ENCODE measurements at places on chromosomes 3 and 15.

DNA sequence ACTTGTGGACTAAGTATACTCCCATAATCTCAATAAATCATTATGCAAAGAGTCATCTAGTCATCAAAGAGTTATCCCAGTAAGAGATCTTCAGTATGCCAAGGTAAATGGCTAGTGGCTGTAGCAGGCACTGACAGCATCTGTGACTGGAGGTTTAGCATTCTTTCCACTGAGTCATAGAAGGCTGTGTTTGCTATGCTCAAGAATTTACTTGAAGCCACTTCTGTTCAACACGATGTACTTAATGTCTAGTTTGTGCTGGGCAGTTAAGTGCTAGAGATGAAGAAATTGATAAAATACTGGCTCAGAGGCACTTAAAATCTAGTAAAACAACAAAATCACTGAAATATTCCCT lies 13.0 kb downstream of the ZBED2 start:
- DNase-seq, result no peak

GRCh38 chr15:59303633-59304032 lies 69.0 kb downstream of the MYO1E start:
- no peak for DNase-seq

DNA sequence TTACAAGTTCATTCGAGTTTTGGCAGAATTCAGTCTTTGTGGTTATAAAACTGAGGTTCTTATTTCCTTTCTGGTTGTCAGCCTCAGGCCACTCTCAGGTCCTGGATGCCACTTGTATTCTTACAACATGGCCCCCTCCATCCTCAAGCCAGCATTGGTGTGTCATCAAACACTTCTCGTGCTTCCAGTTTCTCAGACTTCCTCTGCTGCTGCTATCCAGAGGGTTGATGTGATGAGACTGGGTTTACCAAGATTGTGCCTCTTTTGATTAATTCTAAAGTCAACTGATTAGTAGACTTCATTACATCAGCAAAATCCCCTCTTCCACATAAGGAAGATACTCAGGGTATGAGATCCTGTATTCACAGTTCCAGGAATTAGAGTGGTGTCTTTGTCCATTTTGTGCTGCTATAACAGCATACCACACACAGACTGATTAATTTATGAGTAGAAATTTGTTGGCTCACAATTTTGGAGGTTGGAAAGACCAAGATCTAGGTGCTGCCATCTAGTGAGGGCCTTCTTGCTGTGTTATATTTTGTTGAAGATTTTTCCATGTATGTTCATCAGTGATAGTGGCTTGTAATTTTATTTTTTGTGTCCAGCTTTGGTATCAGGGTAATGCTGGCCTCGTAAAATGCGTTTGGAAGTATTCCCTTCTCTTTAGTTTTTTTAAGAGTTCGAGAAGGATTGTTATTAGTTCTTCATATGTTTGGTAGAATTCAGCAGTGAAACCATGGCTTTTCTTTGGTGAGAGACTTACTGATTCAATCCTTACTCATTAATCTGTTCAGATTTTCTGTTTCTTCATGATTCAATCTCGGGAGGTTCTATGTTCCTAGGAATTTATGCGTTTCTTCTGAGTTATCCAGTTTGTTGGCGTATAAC lies 11.1 kb downstream of the LRCH3 start:
- DNase-seq, result no peak

GRCh38 chr3:62558549-62559112 lies 185.3 kb upstream of the FEZF2 start:
- no peak for DNase-seq

DNA sequence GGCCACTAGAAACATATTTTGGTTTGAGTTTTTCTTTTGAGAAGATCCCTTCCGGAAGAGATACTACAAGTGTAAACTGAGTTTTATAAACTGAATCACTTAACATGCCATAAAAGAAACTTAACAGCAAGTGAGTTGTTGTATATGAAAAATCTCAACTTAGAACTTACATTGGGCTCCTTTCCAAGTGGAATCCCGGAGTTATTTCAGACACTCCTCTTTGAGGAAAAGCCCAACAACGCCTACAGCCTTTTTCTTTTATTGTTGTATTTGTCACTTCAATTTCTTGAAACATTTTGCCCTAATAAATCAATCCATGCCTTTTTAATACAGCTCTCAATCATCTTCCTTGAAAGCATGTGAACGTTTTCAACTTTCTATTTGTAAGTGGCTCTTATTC lies 137.3 kb downstream of the FEZF2 start:
- no peak for DNase-seq

- DNase-seq, result no peak
Measured at GRCh38 chr3:110710603-110711002, 361.0 kb upstream of the NECTIN3 start.

- DNase-seq, result no peak
Measured at GRCh38 chr3:124401843-124402242, 328.4 kb upstream of the UMPS start.

DNA sequence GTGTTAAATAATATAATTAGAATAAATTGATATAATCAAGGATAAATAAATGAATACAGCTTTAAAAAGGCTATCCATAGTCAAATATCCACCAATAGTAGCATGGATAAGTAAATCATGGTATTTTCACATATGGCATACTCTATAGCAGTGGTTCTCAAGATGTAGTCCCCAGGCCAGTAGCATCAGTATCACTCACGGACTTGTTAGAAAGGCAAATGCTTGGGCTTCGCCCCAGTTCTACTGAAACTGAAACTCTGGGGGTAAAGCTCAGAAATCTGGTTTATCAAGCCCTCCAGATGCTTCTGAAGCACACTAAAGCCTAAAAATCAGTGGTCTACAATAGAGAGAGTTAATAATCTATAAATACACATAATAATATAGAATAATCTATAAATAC lies 261.6 kb upstream of the TTC14 start:
- DNase-seq, result no peak

- DNase-seq, result no peak
Measured at GRCh38 chr3:115676336-115676735, 53.0 kb downstream of the GAP43 start.

DNA sequence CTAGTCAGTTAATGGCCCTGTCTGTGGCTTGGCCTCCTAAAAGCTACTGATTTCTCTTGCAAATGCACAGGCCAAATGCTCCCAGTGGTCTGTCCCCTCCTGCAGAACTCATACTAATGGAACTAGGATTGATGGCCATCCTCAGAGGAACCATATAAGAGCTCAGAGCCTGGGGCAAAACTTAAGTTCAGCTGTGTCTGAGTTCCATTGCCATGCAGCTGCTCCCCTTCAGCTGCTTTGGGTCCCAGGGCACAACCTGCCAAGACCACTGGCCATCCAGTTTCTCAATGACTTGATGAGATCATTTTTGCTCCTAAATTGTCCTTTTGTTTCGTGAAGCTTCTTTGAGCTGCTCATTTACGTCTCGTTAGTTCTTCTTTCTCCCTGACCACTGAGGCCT lies 529.5 kb upstream of the TBL1XR1 start:
- DNase-seq, result no peak

- no peak for DNase-seq
Measured at GRCh38 chr3:143081844-143082778, 37.5 kb upstream of the CHST2 start.

DNA sequence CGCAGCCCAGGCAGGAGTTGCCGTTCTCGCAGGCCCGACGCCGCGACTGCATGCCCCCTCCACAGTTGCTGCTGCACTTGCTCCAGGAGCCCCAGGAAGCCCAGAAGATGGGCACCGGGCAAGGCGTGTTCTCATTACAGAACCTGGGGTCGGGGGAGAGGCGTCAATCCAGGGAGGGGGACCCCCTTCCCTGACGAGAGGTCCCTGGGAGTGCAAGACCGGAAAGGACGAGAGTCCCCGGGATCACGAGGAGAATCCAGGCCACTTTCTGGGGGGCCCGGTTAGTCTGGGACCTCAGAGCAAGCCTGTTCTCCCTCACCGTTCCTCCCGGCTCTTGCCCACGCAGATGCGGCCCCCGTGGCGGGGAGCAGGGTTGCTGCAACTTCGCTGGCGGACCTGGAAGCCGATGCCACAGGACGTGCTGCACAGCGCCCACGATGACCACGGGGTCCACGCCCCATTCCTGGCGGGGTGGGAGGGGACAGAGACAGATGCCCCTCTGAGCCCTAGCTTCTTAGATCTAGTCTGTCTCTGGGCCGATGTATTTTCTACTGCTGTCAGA lies 113.9 kb downstream of the SEMA5B start:
- DNase-seq, result no peak

- DNase-seq, result no peak
Measured at GRCh38 chr3:131107637-131108433, 81.2 kb downstream of the NEK11 start.

DNA sequence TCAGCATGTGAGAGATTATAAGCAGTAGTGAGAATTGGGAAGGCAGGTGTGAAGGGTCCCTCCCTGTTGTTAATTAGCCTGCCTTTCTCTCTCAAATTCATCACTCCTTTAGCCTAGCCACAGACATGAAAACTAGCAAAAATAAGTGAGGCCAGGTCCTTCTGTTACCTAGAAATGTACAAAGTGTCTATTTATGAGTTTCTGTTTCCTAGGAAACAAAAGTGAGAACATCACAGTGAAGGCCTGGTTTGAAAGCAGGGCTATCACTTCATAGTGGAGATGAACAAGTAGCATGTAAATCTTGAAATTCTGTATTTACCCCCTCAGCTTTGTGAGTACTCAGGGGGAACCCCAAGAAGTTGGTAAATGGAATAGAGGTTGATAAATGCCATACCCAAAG lies 78.2 kb upstream of the UMPS start:
- no peak for DNase-seq

DNA sequence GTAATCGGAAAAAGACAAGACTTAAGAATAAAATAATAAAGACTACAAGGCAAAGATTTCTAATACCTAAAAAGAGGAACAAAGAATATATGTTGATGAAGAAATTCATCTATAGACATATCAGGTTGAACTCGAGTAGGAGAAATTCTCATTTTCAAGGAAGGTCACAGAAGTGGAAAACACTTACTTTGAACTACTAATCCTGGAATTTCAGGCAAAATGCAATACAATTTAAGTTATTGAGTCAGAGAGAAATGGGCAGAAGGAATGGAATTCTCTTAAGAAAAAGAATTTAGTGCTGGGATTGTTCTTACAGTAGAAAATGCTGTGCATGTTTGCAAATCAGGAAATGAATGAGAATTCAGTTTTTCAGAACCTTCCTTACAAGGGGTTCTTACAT lies 135.9 kb upstream of the TGFBR2 start:
- DNase-seq, result no peak

DNA sequence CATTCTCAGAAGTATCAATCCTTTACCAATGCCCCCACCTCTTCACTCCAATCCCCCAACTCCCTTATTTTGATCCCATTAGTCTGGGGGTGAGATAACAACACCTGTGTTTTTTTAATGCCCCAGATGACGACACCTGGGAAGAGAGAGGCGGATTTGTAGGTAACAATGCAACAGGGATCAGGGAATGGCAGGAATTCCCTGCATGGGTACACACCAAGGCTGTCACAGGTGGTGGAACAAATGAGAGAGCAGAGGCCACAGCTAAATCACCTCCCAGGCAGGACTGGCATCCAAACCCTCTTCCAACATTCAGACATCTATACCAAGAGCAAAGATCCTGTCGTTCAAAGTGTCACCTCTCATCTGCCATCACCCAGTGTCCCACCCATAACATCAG lies 319.2 kb upstream of the TRIM42 start:
- no peak for DNase-seq

DNA sequence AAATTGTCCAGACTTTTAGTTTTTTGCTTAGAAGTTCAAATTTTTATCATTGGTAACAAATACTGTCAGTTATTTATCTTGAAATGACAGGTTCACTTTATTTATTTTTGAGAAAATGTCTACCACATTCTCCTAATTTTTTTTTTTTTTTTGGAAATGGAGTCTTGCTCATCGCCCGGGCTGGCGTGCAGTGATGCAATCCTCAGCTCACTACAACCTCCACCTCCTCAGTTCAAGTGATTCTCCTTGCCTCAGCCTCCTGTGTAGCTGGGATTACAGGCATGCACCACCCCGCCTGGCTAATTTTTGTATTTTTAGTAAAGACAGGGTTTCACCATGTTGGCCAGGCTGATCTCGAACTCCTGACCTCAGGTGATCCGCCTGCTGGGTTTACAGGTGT lies 16.1 kb upstream of the EBLN2 start:
- DNase-seq, result no peak

- no peak for DNase-seq
Measured at GRCh38 chr3:146839727-146840375, 234.7 kb upstream of the PLSCR5 start.

GRCh38 chr15:62241135-62241770 lies 76.2 kb upstream of the C2CD4B start:
- DNase-seq, result no peak

- no peak for DNase-seq
Measured at GRCh38 chr15:60757273-60757672, 278.3 kb upstream of the ICE2 start.

DNA sequence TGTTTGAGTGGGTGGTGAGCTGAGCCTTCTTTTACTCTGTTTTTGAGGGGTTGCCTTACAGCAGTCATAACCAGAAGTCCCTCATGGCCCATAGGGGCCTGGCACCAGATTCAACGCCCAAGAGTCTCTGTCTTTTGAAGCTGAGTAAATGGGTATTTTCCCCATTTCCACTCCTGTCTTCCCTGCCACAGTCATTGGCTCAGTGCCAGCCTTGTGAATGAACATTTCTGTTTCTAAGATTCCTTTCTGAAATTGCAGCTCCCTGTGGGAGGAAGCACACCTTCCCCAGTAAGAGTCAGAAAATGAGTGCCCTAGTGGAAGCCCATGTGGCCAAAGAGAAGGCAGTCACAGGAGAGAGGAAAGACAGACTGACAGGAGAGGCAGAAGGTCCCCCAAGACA lies 43.7 kb upstream of the POLR2M start:
- no peak for DNase-seq

DNA sequence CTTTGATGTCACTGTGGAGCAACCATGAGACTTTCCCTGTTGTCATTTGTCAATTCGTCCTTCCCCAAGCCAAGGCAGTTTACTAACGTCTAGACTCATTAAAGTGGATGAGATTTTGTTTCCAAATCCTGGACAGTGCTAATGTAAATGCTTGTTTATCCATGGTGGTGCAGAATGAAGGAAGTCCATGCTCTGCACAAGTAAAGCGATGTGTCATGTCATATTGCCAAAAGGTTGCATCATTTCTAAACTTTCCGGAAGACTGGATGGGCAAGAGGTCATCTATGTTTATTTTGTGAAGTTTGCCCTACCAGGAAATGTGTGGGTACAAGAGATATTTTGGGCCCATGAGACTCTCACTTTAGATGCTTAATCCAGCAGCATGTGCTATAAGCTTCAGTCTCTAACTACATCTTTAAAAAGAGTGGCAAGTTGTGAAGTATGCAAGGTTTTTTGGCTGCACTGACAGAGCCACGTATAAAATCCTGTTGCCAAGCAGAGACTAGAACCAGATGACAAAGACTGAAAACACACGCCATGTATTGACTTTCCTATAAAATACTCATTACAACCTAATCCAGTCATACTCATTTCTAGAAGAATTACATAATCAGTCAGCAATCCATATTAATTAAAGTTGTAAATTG lies 72.1 kb upstream of the FNDC3B start:
- DNase-seq, result no peak

DNA sequence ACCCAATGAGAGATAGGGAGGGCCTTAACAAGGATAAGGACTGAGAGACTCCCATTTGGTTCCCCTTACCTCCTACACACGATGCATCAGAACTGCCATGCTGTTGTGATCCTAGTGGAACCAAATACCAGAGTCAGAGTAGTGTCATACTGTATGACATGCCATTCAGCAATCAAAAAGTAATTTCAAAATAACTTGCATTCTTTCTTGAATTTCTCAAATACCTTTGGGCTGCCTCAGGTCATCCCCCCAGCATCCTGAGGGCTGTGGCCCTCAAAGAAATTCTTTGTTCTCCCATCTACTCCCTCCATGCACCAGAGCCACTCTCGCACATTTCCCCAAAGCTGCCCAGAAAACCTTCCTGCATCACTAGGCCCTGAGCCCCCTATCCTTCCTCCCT lies 68.9 kb upstream of the PPP2R3A start:
- DNase-seq, result no peak
